Right lung (tissue), 10 donors: ENCODE measurements at places on chromosomes 7 and 10. TPM values are rescaled to one million over a fixed set of nuclear protein-coding genes. Genes with fewer than 3 reads are reported as not detected.

DNA sequence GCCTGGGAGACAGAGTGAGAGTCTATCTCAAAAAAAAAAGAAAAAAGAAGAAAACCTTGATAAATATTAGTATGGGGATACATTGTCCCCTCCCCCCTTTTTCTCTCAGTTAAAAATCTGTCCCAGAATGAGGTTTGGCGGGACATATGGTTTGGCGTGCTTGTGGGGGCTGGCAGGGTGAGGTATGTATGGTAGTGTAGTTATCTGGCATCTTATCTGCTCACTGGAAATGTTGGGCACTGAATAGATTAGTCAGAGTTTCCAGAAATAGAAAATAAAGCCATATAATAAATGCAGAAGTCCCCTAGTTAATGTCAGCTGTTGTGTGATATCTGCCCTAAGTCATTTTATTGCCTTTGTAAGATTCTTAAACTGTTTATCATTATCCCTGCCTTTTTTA, 397.5 kb upstream of the GALNT17 start:
- no peak for DNase-seq

- no peak for DNase-seq
Observed at GRCh38 chr7:2386964-2387669, 16.3 kb upstream of the CHST12 start.

DNA sequence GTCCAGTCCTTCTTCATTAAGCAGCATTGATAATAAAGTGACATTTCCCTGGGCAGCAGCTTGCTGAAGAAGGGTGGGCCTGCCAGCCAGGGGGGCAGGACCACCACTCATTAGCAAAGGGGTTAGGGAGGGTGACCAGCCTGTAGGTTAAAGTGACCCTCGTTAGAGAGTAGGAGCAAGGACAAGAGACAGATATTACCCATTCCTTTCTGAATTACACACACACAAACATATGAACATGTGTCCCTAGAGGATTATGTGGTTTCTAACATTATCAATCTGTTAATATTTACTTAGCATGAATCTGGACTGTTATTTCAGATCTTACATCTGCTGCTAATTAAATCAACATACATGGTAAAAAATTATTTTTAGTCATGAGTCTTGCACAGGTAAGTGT, 88.9 kb downstream of the CTTNBP2 start:
- no peak for DNase-seq

Gene SP4
- polyA plus RNA-seq: 9.0 TPM

Gene FAM20C
- 22.2 TPM for polyA plus RNA-seq

Gene METTL27
- 2.1 TPM for polyA plus RNA-seq

Gene PPRC1
- polyA plus RNA-seq: 40.6 TPM
